ENCODE measurements at places on chromosomes 12 and 14.

- DNase-seq = no peak
These were observed 75.9 kb downstream of the DUSP16 start for GRCh38 chr12:12486661-12487240.

DNA sequence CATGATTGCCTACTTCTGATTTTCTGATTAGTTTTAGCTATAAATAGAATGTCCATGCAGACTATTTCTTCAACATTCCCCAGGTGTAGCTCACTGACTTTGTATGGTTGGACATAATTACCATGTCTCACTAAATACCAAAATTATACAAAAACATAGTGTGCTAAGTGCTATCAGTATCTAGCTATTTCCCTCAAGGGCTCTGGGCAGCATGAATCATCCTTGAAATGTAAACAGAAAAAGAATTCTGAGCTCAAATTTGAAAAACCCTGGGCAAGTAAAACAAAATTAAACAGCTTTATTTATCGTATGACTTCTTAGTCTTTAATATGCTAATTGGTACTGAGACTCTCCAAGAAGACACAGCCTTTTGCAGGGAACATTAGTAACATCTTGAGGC, 82.9 kb downstream of the SPATA7 start:
- DNase-seq = no peak

- no peak for DNase-seq
These were observed 10.8 kb upstream of the DGLUCY start for GRCh38 chr14:91103116-91103515.

GRCh38 chr12:46981622-46982021, 97.8 kb upstream of the PCED1B start:
- DNase-seq = no peak

DNA sequence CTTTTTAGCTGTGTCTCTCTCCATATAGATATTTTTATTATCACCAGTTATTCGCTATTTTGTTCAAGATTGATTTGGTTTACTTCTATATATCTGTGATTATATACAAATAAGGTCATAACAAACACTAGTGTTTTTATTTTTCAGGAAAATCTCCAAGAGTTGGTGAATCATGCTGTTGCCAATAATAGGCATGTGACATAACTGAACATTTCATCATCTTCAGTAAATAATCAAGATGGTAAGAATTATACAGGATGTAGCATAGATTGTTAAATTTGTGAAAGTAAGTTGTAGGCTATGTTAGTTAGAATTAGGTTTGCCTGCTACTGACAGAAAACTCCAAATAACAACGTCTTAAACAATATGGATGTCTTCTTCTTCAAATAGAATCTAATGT, 240.9 kb upstream of the PDE3A start:
- DNase-seq = no peak

DNA sequence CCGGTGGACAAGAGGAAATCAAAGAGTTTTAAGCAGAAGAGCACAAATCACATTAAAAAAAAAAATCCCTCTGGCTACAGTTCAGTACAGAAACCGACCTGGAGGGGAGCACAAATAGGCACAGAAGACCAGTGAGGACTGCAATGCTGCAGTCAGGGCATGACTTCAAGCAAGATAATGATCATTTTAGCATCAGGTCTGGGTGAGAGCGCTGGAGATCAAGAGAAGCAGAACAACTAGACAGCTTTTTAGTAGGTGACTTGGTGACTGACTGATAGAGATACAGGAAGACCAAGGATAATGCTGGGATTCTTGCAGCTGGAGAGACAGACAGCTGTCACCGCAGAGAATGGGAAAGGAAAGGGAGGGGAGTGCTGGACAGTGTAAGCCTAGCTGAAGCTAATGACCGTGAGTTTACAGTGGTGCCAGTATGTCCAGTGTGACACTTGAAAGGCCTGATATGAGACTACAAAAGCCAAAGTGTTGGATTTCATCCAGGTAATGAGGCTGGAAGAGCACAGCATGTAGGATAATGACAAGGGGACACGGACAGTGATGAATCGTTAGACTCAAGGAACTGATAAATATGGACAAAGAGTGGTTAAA, 5.6 kb downstream of the NFYB start:
- DNase-seq = no peak

- DNase-seq = no peak
These were observed 69.9 kb downstream of the ASCL4 start for GRCh38 chr12:107844312-107844921.

DNA sequence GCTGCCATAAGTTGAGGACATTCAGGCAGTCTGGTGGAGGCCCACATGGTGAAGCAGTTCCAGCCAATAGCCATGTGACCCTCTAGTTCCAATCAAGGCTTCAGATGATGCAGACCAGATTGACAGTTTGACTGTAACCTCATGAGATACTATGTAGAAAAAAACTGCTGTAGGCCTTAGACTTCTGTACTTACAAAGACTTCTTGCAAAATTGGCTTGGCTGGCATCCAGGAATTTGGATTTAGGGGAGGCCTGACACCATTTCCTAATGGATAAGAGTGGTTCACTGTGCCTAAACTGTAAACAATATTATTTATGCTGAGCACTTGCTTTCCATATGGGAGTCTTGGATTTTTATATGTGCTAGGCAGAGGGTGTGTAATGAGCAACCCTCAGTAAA, 76.4 kb downstream of the RGS6 start:
- DNase-seq = no peak

- DNase-seq = no peak
These were observed 130.5 kb downstream of the KIF26A start for GRCh38 chr14:104268725-104269436.

DNA sequence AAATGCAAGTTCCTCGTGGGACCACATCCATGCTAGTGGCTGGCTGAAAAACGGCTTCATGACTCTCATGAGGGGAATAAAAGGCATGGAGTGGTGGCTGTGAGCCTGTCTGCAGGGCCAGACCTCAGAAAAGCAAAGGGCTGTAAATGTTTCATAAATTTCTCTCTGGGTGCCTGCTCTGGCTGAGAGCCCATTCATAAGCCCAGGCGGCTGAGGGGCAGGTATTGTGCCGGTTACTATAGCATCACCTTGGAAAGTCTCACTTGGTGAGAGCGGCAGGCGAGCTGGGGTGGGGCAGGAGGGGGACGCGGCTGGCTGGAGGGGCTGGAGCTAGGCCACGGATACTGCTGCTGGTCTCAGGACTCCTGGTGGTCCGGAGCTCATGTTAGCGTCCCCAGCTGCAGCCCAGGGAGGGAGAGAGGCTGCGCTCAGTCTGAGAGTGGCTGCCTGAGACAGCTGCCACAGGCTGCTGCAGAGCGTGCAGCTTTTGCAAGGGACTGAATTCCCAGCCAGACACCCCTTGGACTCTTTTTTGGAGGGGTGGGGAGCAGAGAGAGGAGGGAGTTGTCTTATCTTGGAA, at the start of gene SLC17A8:
Gene SLC17A8, plus strand, starts transcription at position 431 of the 580 bp plus-strand sequence. CDS start 318 bp downstream, outside the sequence.
- no peak for DNase-seq

GRCh38 chr12:68359674-68360073, 27.5 kb upstream of the MDM1 start:
- DNase-seq = no peak

DNA sequence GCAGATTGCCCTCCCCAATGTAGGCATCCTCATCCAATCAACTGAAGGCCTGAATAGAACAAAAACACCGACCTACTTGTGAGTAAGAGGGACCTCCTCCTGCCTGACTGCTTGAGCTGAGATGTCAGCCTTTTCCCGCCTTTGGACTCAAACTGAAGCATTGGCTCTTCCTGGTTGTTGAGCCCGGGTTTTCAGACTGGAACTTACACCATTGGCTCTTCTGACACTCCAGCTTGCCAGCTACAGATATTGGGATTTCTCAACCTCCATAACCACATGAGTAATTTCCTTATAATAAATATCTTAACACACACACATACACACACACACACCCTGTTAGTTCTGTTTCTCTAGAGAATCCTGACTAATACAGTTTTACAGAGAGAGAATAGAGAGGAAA, 173.4 kb upstream of the NTF3 start:
- DNase-seq = no peak

GRCh38 chr12:105428793-105429395, 98.4 kb downstream of the C12orf75 start:
- no peak for DNase-seq

GRCh38 chr12:92062539-92063493, 82.8 kb downstream of the BTG1 start:
- DNase-seq = no peak

DNA sequence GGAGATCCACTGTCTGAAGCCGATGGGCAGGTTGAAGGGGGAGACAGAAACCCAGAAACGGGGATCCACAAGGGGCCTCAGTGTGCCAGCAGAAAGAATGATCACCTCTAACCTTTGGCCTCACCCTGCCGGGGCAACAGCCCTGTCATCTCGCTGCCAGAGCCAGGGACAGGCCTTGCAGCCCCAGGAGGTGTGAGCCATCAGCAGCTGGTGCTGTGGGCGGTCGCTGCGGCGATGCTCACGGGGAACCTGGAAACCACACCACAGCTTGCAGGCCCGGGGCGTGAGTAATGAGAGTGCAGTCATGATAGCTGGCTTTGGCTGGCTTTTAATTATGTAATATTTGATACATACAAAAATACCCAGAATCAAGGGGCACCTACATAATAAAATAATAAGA, 4.7 kb upstream of the TTC7B start:
- no peak for DNase-seq

- DNase-seq = no peak
These were observed 74.4 kb upstream of the ANO4 start for GRCh38 chr12:100720016-100720654.

DNA sequence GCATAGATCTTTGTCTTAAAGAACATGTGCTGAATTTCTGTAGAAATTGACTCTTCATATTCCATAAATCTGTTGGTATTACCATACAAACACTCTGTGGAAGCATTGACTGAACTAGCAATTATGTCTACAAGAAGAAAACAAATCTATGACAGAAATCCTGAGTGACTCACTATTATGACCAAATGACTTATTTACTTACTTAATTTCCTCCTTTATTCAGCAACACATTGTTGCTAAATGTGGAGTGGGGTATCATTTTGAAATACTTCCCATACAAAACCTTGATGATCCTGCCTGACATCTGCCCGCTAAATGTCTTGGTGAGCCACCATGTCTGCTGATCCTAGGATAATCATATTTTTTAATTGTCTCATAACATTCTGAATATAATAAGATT, 99.1 kb upstream of the SLCO1C1 start:
- no peak for DNase-seq

- no peak for DNase-seq
These were observed 68.4 kb downstream of the ANO6 start for GRCh38 chr12:45284096-45284901.

- DNase-seq = no peak
These were observed 320.7 kb downstream of the NELL2 start for GRCh38 chr12:44555454-44555853.

DNA sequence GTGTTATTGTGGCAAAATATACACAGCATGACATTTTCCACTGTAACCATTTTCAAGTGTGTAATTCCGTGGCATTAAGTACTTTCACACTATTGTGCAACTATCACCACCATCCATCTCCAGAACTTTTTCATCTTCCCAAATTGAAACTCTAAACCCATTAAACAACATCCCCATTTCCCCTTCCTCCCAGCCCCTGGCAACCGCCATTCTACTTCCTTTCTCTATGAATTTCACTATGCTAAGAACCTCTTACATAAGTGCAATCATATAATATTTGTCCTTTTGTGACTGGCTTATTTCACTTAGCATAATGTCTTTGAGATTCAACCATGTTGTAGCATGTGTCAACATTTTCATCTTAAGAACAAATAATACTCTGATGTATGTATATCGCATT, 67.8 kb upstream of the PYGL start:
- no peak for DNase-seq

DNA sequence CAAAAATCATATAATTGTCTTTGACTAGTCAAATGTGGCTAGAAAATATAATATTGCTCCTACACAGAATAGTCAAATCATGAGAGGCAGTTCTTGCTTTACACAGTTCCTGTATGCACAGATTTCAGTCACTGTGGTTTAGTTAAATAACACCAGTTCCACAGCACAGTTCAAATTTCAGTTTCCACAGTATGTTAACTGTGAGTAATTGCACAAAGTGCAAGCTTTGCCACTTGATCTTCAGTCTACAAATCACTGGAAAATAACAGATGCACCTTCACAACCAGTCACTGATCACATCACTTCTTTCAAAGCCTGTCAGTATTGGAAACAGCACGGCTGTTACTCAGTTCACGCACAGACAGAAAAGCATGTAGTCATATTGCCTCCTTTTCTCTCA, 38.7 kb downstream of the KCNH5 start:
- no peak for DNase-seq

DNA sequence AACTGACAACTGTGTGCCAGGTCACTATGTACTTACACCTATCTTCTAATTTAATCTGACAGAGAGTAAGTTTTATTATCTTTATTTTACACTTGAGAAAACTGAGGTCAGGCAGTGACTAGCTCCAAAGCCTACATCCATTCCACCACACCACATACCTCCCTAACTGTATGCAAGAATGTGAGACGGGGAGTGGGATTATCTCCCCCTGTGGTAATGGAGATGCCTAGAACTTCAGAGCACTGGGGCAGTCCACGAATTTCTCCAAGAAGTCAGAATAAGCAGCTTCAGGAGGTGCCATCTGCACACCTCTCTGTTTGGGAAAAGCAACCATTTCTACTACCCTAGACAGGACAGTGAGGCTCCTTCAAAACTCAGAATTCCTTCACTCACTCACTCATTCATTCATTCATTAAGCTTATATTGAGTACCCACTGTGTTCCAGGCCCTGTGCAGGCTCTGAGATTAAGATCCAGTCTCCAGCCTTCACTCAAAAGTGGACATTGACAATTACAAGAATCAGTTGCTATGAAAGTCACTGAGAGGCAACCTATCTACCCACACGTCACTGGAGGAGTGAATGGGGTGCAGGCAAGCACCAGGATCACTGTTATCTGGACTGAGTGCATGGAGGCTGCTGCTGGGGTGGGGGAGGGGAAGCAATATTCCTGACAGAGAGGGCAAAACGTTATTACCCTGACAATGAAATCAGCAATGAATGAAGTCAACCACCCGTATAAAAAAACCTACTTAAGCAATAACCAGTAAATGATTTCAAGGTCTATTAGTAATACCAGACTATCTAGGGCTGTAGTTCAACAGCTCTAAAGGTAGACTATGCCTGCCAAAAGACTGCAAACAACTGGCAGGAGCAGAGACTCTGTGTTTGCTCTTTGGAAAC, 18.0 kb downstream of the SLC7A7 start:
- DNase-seq = no peak

GRCh38 chr12:30106204-30106965, 322.6 kb upstream of the TMTC1 start:
- no peak for DNase-seq

- DNase-seq = no peak
These were observed 14.8 kb downstream of the CREBL2 start for GRCh38 chr12:12626471-12626870.

Data from HuH-7 (cell line).